ENCODE measurements at places on chromosomes 1 and 21.

DNA sequence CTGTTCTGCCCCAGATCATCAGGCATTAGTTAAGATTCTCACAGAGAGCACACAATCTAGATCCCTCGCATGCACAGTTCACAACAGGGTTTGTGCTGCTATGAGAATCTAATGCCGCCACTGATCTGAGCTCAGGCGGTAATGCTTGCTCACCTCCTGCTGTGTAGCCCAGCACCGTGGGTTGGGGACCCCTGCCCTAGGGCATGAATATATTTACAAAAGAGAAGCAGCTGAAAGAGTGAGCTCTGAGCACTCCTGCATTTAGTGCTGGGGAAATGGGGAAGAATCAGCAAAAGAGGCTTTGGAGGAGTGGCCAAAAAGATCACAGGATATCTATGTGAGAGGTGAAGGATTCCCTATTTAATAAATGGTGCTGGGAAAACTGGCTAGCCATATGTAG lies 5.6 kb downstream of the CFAP57 start:
- DNase-seq, result no peak

GRCh38 chr1:205430696-205431305 lies 8.9 kb upstream of the LEMD1 start:
- DNase-seq, result no peak

GRCh38 chr1:1001057-1001783 lies 1.3 kb upstream of the HES4 start:
- DNase-seq, result peak; percentile 52

- no peak for DNase-seq
These were observed 87.1 kb downstream of the GPR88 start for GRCh38 chr1:100624886-100625610.

GRCh38 chr1:206774093-206774492 lies 1.8 kb upstream of the IL10 start:
- no peak for DNase-seq
